ENCODE measurements at places on chromosomes 6 and 20. TPM values are rescaled to one million over a fixed set of nuclear protein-coding genes. Genes with fewer than 3 reads are reported as not detected.

The GRIK2 gene
- 15.8 TPM for total RNA-seq

GRCh38 chr20:920311-920710 lies 4.2 kb upstream of the ANGPT4 start:
- no peak for DNase-seq

GRCh38 chr6:7631466-7631865 lies 41.5 kb downstream of the SNRNP48 start:
- no peak for DNase-seq

DNA sequence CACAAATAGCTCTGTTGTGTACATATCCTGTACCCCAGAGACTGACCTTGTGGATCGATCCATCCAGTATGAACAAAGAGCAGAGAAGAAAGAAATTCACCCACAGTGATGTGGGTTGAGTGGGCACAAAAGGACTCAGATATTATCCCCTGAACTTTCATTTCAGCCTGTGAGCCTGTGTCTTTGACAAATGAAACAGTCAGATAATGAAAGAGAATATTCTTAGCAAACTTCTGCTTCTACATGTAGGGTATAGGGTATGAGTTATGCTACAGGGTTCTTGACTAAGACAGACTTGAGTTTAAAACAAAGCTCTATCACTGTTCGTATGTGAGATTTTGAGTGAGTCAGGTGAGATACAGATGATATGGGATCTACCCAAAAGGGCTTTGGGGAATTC lies 359.7 kb downstream of the MAFB start:
- DNase-seq: no peak
